A172 (cell line): ENCODE measurements at places on chromosomes 16 and 17. TPM values are rescaled to one million over a fixed set of nuclear protein-coding genes. Genes with fewer than 3 reads are reported as not detected.

- no peak for DNase-seq
Measured at GRCh38 chr16:874366-875181, 74.0 kb upstream of the GNG13 start.

GRCh38 chr17:41678411-41678906 lies 10.2 kb upstream of the EIF1 start:
- peak; percentile 84 for DNase-seq

DNA sequence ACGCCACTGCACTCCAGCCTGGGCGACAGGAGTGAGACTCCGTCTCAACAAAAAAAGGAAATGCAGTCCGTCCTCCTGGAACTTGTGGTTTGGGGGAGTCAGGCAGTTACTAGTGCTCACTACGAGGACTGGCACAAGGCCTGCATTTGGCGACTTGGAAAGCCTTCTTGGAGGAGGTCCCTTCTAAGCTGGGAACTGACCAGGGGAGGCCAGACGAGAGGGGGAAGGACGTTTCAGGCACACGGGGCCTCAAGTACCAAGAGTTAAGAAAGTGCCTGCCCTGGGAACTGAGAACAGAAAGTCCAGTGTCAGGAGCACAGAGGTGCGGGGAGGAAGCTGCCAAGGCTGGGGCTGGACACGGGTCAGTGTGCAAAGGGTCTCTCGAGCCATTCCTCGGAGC lies 89.9 kb downstream of the ABR start:
- no peak for DNase-seq

DNA sequence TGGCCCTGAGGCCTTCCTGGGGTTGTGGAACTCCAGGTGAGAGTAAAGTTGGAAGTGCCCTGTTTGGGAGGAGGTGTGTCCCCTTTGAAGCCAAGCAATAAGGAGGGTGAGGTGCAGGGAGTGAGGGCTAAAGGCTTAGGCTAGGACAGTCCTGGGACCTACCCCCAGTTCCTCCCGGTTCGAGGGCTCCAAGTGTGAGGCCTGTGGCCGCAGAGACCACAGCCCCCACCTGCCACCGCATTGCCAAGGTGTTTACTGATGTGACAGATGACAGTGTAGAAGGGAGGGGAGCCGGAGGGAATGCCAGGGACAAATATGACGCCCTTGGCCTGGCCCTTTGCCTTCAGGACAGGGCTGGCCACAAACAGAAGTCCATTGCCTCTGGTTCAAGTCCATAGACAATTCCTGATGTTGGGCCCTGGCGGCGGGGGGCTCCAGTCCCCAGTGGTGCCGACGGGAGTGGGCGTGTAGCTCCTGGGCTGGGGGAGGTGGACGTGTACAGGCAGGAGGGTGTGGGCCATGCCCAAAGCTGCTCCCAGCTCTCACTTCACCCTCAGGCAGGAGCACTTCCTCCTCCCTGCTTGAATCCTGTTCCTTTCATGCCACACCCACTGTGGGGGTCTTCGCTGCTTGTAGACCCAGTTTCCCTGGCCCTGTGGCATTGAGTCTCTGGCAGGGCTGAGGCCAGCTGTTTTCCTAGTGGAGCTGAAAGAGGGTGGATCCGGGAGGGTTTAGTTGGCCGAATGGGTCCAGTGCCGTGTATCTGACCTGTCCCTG lies 3.2 kb downstream of the ADORA2B start:
- DNase-seq, result no peak

- DNase-seq, result no peak
Measured at GRCh38 chr17:80319999-80320344, 59.3 kb downstream of the RNF213 start.

GRCh38 chr17:28204751-28205150 lies 114.2 kb upstream of the TMEM97 start:
- peak; percentile 91 for DNase-seq

DNA sequence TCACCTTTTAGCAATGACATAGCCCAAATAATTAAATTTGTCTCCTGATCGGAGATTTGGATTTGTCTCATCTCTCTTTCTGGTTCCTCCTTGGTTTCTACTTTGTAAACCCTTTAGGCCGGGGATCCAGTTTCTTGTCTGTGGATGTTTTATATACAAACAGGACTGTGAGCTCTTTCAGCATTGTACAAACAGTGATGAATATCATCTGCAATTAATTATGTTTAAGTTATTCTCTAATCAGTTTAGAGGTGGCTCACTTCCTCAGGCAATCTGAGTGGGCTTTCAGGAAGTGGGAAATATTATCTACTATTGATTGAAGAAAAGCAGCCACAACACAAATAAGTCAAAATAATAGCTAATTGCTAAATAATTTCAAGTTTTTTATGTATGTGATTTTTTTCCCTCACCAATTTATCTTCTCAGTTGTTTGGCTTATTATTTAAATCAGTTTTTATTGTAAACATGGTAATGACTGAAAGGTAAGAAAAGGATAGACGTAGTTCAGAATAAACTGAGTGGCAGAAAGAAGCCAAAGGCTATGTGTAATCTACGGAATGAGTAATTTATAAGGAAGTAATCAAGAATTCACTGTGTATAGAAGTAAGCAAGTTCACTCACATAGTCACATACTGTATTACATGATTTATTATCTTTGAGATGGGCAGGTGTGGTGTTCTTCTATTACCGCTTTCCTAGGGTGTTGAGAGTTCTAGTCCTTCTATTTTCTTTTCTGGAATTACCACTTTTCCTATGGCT lies 3.4 kb upstream of the ABCC11 start:
- DNase-seq, result no peak

Gene ZNF624
- total RNA-seq, result 6.8 and 8.8 TPM in 2 replicates
